ENCODE measurements at places on chromosomes 6 and 20. TPM values are rescaled to one million over a fixed set of nuclear protein-coding genes. Genes with fewer than 3 reads are reported as not detected.

CRISP2 gene
- total RNA-seq: not detected

MYCT1 gene
- total RNA-seq: under 0.01 TPM

LPIN3 gene
- 6.0 TPM for total RNA-seq

PI16 gene
- 0.43 TPM for total RNA-seq

SNX5 gene
- total RNA-seq: 86.0 TPM

FOXQ1 gene
- total RNA-seq: 0.14 TPM

CLDN20 gene
- total RNA-seq: not detected

NMBR gene
- not detected for total RNA-seq

CSNK2B gene
- 97.7 TPM for total RNA-seq

EYA4 gene
- total RNA-seq: 16.6 TPM

ACOT8 gene
- 46.5 TPM for total RNA-seq

HFE gene
- total RNA-seq: 13.7 TPM

C6orf52 gene
- total RNA-seq: not detected

POPDC3 gene
- total RNA-seq: 8.2 TPM

SMLR1 gene
- total RNA-seq: not detected

STK4 gene
- 16.6 TPM for total RNA-seq

HLA-DRA gene
- not detected for total RNA-seq

PACRG gene
- total RNA-seq: not detected

OR2H2 gene
- total RNA-seq: not detected

BRD2 gene
- 73.9 TPM for total RNA-seq

LIN28B gene
- not detected for total RNA-seq

SLC35D3 gene
- total RNA-seq: not detected

DDX27 gene
- total RNA-seq: 33.7 TPM

PAK5 gene
- not detected for total RNA-seq

TCEA2 gene
- total RNA-seq: 27.3 TPM

RCAN2 gene
- total RNA-seq: 3.7 TPM

FAM209B gene
- not detected for total RNA-seq

SOX18 gene
- total RNA-seq: not detected

PDE7B gene
- 58.1 TPM for total RNA-seq

TRIM31 gene
- total RNA-seq: not detected

RBPJL gene
- total RNA-seq: not detected

SPDEF gene
- total RNA-seq: under 0.01 TPM

PTCRA gene
- not detected for total RNA-seq

ADGRG6 gene
- total RNA-seq: 6.4 TPM

CUL7 gene
- 49.3 TPM for total RNA-seq

SMOC2 gene
- under 0.01 TPM for total RNA-seq

DLK2 gene
- total RNA-seq: 0.28 TPM

RAMACL gene
- total RNA-seq: 4.1 TPM

SSTR4 gene
- total RNA-seq: not detected

GCNT2 gene
- total RNA-seq: not detected

SLC26A8 gene
- 0.14 TPM for total RNA-seq

CALHM5 gene
- total RNA-seq: 8.7 TPM

ERVFRD-1 gene
- not detected for total RNA-seq

PET117 gene
- total RNA-seq: 11.1 TPM

TBXT gene
- total RNA-seq: not detected

PFDN6 gene
- total RNA-seq: 46.4 TPM

METTL24 gene
- 0.43 TPM for total RNA-seq

WFDC5 gene
- total RNA-seq: not detected

BEND3 gene
- total RNA-seq: 1.7 TPM

KAT14 gene
- 19.1 TPM for total RNA-seq

FAM184A gene
- 0.46 TPM for total RNA-seq

ZSCAN26 gene
- 12.3 TPM for total RNA-seq
